Activated T-helper 9 cell treated with anti-CD3 and anti-CD28 coated beads, Interleukin-2, amount 50 U/mL, for 16 hours (primary cell): ENCODE measurements at places on chromosomes 5 and 9.

DNA sequence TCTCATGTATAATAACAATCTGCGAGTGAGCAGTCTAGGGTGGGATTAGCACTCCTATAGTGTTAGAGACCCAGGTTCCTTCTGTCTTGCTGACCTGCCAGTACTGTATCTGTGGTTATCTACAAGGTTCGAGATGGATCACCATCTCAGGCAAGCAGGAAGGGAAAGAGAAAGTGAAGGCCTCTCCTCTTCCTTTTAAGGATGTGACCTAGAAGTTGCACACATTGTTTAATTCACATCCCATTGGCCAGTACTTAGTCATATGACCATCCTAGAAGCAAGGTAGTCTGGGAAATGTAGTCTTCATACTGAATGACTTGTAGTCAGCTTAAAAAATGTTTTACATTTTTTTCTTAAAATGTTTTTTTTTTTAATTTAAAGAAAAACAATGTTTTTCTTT is 168.6 kb downstream of the CARTPT start:
- no peak for DNase-seq

GRCh38 chr9:124285903-124286291 is 28.1 kb downstream of the NEK6 start:
- DNase-seq = peak; percentile 26

DNA sequence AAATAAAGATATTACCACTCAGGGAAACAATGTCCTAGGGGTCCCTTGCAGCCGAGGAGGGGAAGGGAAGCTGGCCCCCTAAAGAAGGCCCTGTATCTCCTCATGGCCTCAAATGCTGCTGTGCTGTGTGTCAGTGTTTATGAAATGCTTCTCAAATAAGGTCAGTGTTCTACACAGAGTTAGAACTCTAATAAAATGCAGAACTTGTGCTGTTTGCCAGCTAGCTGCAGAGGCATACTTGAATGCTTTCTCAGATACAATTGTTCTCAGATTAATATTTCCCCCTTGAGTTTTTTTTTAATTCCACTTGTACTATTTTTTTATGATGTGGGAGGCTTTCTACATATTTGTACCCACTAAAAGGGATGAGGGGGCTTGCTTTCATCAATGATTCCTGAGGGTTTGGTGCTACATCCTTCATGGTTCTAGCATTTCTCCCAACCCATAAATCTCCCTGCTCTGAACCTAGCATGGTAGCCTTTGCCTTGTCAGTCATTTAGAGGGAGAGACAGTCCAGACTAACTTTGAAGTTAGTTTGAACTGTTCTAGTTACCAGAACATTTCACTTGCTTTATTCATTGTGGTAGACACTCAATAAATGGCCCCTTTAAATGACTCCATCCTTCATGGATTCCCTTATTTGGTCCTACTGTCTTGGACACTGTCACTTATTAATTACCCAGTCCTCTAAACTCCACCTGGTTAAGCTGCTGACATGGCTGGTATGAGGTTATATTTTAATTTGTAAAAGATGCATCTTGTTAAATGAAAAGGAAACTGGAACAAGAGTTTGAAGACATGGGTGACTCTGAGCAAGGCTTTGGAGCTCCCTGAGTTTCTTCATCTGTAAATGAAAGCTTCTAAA is 12.6 kb downstream of the SLIT3 start:
- DNase-seq = no peak

DNA sequence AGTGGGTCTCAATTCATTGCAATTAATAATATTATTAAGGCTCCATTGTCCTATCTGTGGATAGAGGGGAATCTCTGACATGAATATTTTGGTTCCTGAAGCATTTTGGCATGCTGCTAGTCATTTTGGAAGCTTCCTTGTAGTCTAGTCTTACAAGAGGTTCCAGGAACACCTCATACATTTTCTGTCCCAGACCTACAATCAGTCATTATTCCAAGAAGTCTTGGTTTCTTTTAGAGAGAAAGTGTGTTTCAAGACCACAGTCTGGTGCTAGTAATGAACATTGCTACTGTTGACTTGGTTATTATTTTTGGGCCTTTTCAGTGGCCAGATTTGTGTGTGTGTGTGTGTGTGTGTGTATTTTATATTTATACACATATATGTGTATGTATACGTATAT is 98.9 kb downstream of the ERCC6L2 start:
- no peak for DNase-seq

DNA sequence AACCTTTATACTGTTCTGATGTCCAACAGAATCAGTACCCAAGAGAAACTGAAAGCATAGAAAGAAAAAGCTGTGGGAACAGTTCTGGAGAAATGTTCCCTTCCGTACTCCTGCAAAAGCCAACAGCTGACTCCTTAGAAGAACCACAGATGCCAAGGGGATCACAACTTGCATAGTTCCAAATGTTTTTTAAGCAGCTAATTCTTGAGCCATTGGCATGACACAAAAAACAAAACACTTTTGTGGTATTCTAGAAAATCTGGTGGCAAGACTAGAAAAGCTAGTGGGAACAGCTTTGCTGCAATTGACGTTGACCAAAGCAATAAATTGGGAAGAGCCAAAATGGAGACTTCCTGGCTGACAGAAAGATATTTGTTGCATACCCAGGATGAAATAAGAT is 189.9 kb downstream of the ARL15 start:
- DNase-seq = no peak

DNA sequence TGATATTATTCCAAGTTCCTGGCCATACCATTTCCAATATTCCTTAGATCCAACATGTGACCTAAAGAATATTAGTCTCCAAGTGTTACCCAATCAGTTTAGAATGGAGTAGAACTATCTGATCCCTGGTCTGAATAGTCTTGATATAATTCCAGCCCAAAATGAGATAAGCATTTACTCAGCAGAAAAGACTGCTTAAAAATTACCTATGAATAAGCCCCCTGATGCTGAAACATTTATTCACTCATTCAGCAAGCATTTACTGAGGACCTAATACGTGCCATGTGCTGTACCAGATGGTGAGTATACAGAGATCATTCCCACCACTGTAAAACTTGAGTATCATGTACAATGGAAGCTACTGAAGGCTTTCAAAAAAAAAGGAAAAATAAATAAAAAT is 157.0 kb downstream of the FAM114A2 start:
- no peak for DNase-seq

DNA sequence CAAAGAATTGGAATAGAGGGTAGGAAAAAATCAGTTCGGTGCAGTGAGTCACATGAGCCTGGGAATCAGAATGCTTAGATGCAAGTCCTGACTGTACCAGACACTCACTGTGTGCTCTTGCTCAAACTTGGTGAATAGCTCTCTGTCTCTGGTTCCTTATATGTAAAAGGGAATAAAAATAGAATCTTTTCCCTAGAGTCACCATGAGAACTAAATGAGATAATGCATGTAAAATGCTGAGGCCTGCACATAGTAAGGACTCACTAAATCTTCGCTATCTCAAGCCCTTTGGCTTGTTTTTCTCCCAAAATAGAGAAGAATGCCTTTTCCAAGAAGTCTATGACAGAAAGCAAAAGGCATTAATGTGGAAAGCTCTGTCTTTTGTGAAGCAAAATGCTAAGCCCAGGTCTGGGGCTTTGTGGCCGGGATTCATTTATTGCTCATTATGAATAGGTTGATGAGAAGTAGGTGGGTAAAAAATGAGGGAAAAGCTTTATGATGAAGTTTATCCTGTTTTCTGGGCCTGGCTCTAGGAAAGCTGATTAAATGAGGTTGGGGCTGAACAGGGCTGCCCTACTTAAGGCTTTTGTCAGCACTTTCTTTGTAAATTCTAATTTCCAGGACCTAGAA is 483.3 kb downstream of the DMAC1 start:
- DNase-seq = no peak

DNA sequence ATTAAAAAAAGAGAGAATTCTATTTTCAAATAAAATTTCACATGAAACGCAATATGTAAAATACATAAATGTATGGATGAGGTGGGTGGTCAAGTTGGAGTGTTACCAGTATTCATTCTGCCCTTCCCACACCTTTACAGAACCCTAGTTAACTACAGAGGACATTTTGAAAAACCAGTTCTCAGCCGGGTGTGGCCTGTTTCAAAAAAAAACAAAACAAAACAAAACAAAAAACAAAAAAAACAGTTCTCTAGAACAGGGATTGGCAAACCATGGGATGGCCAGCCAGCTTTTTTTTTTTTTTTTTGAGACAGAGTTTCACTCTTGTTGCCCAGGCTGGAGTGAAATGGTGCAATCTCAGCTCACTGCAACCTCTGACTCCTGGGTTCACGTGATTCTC is 28.4 kb upstream of the HK3 start:
- no peak for DNase-seq
